ENCODE measurements at places on chromosomes 1 and 21.

DNA sequence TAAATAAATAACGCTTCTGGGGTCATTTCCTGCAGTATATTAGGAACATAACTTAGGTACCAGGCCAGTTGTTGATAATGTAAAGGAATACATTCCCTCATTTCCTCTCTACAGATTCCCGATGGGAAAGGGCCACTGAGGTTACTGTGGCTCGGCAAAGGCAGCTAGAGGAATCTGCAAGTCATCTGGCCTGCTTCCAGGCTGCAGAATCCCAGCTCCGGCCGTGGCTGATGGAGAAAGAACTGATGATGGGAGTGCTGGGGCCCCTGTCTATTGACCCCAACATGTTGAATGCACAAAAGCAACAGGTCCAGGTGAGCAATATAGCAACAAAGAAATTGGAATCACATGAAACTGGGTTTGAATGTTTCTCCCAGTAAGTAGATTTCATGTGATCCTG lies 109.6 kb upstream of the BMP8A start:
- DNase-seq = no peak

GRCh38 chr1:243261390-243261789 lies 5.5 kb downstream of the SDCCAG8 start:
- no peak for DNase-seq

DNA sequence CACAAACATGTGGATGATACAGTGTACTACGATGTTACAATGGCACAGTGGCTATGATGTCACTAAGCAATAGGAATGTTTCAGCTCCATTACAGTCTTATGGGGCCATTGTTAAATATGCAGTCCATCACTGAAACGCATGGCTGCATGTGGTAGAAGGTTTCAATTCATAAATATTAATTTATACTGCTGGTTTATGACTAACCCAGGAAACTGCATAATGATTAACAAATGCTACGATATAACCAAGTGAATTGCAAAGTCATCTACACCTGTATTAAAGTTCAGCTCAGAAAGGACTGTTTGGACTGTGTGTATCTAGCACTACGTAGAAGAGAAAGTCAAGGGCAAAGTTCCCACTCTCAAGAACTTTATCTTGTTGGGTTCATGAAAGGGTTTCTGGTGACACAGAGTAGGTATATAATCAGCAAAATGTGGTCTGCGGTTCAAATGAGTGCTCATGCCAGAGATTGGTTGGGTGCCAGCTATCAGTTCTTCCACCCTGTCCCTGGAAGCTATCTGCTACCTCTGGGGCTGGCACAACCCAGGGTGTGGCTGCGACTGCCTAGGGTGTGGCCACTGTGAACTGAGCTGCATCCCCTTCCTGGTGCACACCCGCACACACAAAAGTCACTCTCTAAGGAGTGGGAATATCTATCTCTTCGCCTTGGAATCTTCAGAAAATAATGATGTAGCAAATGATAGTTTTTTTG lies 14.8 kb downstream of the MGST3 start:
- peak; percentile 17 for DNase-seq

DNA sequence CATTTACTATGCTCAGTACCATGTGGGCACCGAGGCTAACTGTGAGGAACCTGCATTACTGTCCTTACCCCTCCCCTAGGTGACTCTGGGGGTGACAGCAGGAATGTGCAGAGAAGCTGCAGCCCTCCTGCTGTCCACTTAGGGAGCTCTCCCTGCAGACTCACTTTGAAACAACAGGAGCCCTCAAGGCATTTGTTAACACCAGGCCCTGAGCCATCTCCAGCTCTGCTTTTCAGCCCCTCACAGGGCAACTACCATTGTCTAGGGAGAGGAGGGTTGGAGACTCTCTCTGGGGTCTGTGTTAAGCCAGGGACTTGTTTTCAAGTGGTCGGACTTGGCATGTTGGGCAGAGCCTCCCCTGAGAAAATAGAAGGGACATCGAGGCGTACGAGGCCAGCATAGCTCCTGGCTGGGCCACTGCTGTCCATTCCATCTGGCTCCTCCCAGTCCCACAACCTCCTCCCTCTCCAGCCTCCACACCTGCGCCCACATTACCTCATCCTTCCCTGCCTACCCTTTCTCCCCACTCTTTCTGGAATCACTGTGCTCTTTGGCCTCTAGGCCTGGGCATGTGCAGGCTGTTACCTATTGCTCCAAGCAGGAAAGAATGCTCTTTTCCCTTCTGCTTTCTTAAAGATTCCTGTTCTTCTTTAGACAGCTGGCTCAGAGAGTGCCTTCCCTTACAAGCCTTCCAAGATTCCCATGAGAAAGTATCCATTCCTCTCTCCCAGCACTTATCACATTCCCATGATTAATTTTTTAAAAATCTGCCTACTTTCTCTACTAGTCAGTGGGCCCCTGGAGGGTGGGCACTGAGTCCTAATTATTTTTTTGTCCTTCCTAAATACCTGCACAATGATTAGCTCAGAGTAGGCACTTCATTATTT lies 102.7 kb upstream of the GCLM start:
- no peak for DNase-seq

- DNase-seq = peak; percentile 57
Observed at GRCh38 chr21:36902793-36903192, 63.7 kb downstream of the HLCS start.

GRCh38 chr1:161020509-161021164 lies at the start of gene F11R:
F11R (minus strand) TSS chr1:161021152; CDS start chr1:161021073, 79 bp downstream.
- no peak for DNase-seq

GRCh38 chr1:71252900-71253299 lies 172.1 kb upstream of the ZRANB2 start:
- DNase-seq = no peak

- no peak for DNase-seq
Observed at GRCh38 chr21:46323227-46323709, 402 bp downstream of the C21orf58 start.

DNA sequence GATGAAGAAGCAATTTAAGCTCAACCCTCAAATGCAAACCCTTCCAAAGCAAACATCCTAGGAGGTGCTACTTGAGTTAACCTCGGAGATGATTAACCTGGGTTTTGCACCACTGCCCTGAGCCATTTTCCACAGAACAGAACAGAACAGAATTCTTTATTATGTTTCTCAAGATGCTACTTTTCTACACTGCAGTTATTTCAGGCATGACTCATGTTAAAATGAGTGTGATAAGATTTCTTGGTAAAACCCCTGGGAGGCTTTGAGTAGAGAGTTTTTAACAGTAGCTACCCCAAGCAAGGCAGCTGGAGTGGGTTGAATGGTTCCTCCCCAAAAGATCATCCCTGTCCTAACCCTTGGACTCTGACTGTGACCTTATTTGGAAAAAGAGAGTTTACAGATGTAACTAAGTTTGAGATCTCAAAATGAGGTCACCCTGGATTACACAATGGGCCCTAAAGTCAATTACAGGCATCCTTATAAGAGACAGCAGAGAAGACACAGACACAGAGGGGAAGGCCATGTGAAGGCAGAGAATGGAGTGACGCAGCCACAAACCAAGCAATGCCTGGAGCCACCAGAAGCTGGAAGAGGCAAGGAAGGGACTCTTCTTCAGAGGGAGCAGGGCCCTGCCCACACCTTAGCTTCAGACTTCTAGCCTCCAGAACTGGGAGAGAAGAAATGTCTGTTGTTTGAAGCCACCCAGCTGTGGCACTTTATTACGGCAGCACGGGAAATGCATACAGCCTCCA lies 153.4 kb downstream of the ETS2 start:
- peak; percentile 83 for DNase-seq

DNA sequence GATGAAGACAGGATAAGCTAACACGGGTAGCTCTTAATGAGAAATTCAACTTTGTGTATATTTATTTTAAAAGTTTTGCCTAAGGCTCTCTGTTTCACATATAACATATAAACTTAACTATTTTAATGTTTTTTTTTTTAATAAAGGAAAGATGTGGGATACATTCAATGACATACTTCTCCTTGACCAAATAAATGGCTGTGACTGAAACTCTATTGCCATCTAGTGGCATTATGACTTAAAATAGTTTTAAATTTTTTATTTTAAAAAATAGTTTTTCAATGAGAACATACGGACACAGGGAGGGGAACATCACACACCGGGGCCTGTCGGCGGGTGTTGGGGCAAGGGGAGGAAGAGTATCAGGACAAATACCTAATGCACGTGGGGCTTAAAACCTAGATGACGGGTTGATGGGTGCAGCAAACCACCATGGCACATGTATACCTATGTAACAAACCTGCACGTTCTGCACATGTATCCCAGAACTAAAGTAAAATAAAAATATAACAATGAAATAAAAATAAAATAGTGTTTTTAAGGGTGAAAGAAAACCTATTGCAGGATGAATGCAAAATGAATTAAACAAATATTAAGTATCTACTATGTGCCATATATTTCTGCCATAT lies 83.4 kb downstream of the LYST start:
- DNase-seq = peak; percentile 68

- no peak for DNase-seq
Observed at GRCh38 chr1:165886193-165886592, 58.8 kb downstream of the UCK2 start.

DNA sequence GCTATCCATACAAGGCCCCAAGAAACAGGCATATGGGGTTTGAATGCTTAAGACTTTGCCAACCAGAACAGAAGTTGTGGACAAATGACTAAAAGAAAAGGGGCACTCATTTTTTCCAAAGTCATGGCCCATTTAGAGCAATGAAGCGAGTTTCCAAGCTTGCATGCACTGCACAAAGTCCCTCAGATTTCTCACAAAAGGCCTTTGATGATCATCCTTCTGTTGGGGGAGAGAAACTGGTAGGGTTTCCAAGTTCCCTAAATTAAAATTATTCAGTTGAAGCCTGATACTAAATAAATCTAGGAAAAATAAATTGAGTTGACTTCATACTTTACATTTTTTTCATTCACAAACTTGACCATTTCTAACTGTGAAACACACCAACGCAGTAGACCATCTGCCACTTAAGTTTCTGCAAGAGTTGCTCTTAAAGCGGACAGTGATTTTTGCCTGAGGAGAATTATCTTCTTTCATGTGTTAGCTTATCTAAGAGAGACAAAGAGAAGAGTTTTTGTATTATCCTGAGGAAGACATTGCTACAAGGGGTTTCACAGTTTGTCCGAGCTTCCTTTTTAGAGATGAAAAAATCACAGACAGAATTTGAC lies 139.2 kb downstream of the SEC16B start:
- DNase-seq = no peak

GRCh38 chr1:40849801-40850592 lies 12.2 kb downstream of the CITED4 start:
- peak; percentile 51 for DNase-seq

DNA sequence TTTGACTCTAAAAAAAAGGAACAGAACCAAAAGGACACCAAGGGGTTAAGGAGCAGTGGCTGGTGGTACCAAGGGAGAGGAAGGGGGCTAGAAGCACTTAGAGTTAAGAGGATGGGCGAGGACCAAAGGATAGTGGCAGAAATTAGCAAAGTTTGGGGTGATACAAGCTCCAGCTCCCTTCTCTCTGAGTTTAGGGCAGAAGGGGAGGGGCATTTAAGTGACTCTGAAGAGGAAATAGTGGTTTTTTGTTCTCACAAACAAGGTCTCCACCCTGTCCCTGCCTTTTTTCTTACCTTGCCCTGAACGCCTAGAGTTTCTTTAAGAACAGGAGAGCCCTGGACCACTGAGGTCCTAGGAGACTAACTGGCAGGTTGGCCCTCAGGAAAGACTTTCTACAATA lies 3.3 kb downstream of the CDC42SE1 start:
- no peak for DNase-seq

GRCh38 chr1:101356604-101357443 lies 120.0 kb downstream of the S1PR1 start:
- no peak for DNase-seq

- DNase-seq = no peak
Observed at GRCh38 chr1:183339556-183340167, 78.5 kb downstream of the NMNAT2 start.

- no peak for DNase-seq
Observed at GRCh38 chr1:27157194-27157593, 2.3 kb upstream of the SLC9A1 start.

DNA sequence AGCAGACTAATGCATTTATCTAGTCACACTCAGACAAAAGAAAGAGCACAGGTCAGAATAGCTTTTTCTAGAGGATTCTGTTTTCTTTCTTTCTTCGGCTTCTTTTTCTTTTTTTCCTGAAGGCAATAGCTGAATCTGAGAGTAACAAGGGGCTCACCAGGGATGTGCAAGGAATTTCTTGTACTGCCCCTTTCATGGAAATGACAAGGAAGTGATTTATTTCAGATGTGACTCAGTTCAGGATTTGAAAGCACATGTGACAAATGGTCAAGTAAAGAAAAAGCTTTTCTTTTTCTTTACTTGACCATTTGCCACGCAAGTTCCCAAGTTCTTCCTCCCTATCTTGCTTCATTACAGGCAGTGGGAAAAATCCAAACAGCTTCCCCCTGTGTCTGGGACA lies 202.0 kb downstream of the GABPA start:
- DNase-seq = peak; percentile 38

DNA sequence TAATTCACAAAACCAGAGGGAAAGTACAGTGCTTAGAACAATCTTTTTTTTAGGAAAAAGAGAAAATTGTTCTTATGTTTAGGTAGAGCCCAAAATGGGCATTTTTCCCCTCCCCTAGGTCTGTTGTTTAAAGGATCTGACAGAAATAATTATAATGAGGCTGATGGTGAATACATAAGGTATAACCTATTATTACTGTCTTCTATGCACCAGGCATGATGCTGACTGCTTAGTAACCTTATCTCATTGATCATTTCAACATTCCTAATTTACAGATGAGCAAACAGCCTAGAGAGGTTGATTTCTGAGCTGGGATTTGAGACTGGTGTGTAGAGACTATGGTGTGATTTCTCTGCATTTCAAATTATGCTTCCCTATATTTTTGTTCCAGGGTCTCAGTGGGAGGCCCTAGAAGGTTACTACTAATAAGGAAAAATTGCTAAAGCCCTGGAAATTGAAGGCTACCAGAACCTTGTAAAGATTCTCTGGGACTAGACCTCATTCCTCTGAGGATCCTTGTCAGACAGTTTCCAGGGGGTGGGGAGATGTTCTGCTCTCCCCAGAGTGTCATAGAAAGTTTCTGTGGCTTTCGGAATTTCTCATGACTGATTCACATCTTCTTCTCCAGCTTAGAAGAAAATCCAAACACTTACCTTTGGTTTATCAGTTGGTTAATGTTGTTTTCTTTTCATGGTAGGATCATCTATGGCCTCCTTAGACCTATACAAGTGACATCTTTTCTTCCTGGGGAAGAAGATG lies 44.9 kb downstream of the ROR1 start:
- DNase-seq = peak; percentile 43

GRCh38 chr1:169049258-169049938 lies 57.1 kb upstream of the ATP1B1 start:
- DNase-seq = no peak

- DNase-seq = peak; percentile 83
Observed at GRCh38 chr1:145690587-145691558, 16.3 kb downstream of the PDZK1 start.

- no peak for DNase-seq
Observed at GRCh38 chr1:55558515-55558914, 343.4 kb upstream of the USP24 start.

DNA sequence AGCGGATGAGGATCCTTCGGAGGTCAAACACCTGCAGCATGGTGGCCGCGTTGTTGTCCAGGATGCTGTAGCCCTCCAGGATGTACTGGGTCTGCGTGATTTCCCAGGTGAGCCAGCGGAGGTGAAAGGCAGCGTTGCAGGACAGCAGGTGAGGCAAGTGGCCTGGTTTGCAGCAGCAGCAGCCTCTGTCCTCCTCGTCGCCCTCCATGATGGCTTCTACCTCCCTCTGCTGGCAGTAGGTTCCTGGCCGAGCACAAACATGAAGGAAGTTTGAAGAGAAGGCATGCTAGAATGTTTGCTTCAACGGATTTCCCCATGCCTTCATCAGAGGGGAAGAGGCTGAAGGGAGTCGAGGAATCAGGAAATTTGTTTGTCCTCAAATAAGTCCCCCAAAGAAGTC lies 74.7 kb downstream of the NTPCR start:
- DNase-seq = peak; percentile 22
